Cortex of kidney (tissue), 1 donor: ENCODE measurements at places on chromosomes 5 and 9.

GRCh38 chr5:121698690-121699089 is 153.0 kb upstream of the FTMT start:
- DNase-seq, result no peak

DNA sequence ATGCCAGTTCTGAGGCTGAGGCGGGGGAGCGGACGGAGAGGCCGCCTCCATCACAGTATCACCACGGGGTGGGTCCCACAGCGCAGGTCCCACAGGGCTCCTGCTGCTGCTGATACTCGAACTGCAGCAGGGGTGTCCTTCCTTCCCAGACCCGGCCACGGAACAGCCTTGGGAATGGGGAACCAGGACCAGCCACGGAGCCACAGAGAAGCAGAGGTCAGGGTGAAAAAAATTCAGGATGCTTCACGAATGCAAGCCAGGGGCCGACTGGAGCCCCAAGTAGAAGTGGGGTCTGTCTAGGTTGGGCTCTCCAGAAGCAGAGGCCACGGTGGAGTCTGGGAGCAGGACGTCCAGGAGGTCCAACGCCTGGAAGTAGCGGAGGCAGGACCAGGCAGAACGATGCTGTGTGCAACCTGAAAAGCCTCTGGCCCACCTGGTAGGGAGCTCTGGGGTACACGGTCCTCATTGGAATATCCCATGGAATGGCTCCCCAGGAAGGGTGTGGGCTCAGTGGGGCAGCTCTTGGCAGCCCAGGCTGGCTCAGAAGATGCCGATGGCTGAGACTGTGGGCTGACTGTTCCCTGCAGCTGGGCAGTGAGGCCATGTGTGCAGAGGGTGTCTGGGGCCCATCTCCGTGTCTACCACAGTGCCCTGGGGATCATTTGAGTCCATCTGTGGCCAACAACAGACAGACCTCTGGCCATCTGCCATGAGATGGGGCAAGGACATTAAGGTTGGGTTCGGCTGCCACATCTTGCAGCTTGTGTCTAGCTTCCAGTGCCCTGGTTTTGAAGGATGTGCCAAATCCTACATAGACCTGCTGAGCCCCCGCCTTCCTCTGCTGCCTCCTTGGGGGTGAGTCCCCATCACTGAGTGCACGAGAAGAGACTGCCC is 66.9 kb upstream of the FCN1 start:
- no peak for DNase-seq

DNA sequence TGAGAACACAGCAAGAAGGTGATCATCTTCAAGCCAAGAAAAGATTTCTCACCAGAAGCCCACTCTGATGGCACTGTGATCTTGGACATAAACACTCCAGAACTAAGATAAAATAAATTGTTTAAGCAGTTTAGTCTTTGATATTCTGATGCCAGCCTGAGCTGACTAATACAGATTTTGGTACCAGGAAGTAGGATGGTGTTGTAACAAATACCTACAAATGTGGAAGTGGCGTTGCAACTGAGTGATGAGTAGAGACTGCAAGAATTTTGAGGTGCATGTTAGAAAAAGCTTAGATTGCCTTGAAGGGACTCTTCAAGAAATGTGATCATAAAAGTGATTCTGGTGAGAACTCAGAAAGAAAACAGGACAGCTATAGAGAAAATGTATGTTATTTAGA is 592.4 kb upstream of the DAB2 start:
- DNase-seq, result no peak

DNA sequence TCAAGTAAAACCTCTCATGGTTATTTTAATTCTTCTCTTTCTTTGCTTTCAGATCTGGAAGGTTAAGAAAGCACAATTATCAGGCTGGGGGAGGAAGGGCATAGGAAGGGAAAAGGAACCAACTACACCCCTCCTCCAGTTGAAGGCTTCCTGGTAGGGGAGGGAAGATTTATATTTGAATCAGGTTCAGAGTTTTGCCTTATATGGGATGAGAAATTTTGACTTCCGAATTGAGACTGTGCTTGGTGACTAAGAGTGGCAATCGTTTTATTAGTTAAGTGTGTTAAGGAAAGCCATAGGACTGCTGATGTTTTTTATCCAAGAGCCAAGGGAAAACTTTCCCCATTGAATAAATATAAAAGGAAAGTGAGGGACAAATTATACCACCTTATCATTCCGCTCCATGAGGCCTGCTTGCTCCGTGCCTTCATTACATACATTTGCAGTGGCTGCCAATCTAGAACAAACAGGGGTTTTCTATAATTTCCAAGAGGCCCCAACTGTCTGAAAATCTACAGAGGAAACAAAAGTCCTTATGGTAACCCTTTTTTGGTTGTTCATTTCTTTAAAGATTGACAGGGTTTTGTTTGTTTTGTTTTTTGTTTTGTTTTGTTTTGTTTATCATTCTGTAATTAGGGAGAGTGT is 115.7 kb upstream of the EPB41L4A start:
- DNase-seq, result no peak

GRCh38 chr5:145221416-145221815 is 613.7 kb downstream of the PRELID2 start:
- DNase-seq, result no peak

DNA sequence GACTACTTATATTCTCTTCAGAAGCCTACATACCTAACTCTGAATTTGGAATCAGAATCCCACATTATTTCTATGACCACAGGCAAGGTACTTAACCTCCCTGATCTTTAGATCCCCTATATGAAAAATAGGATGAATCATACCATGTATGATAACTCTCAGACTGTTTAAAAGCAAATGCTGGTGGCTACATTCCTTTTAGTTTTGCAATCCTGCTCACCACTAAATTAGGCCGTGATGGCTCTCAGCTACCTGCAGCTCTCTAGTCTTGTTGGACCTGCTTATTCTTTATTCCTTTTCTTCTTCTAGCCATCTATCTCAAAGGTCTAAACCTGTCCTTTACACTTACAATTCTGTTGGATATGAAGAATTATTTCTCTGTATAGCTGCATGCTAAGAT is 303.4 kb upstream of the ATP10B start:
- no peak for DNase-seq
